ENCODE measurements at places on chromosomes 7 and 10.

GRCh38 chr10:12730809-12731519, 270.5 kb downstream of the CCDC3 start:
- peak; percentile 22 for DNase-seq

DNA sequence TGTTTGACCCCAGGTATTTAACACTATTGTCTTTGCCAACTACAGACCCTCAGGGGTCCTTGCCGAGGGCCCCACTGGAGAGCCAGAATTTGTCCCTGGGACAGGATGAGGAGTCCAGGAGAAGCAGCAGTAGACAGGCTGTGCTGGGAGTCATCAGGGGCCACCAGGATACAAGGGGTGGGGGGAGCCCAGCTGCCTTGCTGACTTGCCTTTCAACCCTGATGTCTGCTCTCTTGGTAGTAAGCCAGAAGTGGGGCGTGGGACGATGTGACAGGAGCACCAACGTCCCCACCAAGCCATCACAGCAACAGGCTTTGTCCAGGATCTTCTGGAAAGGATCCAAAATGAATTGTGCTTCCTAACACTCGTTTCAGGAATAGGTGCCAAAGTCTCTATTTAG, 62.4 kb upstream of the CDCA7L start:
- DNase-seq: no peak

GRCh38 chr10:59336632-59337031, 25.7 kb downstream of the FAM13C start:
- no peak for DNase-seq

GRCh38 chr10:46299286-46299535, 12.4 kb downstream of the ANTXRL start:
- DNase-seq: no peak

DNA sequence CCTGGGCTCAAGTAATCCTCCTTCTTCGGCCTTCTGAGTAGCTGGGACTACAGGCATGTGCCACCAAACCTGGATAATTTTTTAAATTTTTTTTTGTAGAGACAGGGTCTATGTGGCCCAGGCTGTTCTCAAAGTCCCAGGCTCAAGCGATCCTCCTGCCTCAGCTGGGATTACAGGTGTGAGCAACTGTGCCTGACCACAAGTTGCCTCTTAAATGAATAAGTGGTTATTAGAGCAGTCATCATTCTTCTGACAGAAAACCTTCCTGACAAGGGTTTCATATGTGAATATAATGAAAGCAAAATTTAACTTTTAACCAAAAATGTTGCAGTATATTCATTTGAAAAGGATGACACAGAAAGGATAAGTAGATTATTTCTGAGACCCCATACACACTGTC, 532.5 kb downstream of the GRM8 start:
- no peak for DNase-seq

- DNase-seq: peak; percentile 59
Measured at GRCh38 chr7:141975806-141976523, 2.4 kb upstream of the TAS2R38 start.

GRCh38 chr10:49158404-49158803, 24.6 kb upstream of the FAM170B start:
- no peak for DNase-seq

DNA sequence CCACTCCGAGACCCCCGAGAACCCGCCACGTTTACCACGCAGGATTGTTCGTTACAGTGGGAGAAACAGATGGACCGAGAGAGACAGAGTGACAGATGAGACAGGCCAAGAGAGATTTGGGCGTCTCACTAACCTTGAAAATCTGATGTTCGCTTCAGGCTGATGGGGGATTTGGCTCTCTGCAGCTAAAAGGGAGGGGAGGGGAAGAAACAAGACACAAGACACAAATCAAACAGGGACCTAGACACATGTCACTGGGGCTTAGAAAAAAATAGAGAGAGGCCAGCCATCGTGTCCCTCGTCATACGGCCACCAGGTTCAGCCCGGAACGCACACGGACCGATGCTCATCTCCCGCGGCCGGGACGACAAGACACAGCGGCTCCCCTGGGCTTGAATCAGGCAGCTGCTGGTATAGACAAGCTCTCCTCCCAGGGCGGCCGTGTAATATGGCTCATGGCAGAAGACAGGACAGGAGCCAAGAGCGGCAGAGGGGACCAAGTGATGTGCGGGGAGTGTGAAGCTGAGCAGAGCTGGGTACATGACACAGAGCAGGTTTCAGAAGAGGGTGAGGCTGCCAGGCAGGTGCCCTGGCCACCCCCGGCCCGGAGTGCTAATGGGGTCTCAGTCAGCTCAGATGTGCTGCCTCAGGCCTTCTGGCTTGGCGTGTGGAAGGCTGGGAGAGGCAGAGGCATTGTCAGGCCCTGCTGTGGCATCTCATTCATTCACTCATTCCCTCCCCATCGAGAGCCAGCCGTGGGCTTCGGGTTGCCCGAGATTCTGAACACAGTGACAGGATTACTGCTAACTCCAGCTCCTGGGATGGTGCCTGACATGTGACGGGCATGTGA, 88.5 kb upstream of the GNA12 start:
- no peak for DNase-seq

DNA sequence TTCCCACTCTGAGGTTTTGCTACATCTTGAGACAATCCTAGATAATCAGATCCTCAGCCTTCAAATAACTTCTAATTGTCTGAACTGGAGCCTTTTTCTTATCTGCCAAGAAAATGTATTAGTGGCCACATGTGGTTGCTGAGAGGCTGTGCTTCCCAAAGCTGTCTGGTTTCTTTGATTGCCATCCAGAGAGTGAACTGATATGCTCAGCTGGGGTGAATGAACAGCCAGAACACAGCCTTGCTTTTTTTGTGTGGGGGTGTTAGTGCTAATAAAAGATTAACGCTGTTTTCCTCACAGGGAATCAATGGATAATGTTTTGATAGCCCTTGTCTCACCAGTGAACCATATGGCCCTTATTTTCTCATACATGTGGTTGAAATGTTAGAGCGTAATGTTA, 66.9 kb downstream of the BBS9 start:
- DNase-seq: no peak

- no peak for DNase-seq
Measured at GRCh38 chr10:89074120-89074519, 83.5 kb downstream of the FAS start.

GRCh38 chr7:67392596-67393438, 396.2 kb downstream of the TYW1 start:
- DNase-seq: no peak

- no peak for DNase-seq
Measured at GRCh38 chr10:113705344-113705652, 25.6 kb downstream of the CASP7 start.

GRCh38 chr10:75358835-75359421, 42.6 kb downstream of the ZNF503 start:
- DNase-seq: no peak

GRCh38 chr10:124222988-124223710, 129.8 kb upstream of the CHST15 start:
- DNase-seq: no peak

DNA sequence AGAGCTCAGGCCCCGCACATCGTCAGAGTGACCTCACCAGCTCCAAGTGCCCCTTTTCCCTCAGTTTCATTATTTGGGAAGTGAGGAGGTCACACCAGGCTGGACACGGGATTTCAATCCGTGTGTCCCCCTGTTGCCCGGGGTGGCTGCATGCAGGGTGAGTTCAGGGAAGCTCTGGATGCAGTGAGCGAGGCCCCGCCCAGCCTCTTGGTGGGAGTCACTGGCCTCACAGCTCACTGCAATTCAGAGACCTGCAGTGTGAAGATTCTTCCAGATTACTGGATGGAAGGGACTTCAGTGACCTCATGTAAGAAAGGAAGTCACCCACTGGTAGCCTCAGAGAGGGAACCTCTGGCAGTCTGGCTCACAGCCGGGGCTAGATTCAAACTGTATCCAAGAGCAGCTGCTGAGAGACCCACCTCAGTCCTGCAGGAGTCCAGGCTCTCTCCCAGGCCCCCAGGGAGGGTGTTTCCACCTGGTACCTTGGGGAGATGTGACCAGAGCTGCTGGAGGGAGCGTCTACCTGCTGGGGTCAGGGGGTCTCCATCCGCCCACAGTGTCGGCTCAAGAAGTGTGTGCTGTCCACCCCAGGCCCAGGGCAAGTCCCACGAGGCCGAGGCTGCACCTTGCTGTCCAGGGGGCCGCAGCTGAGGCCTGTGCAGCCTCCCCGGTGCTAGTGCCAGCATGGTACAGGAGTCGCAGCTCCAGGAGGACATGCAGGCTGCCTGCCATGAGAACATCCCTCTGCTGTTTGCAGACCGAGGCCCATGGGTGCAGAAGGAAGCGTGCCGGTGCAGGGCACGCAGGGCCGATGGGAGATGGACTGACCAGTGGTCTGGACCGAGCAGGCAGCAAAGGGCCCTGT, 54.4 kb downstream of the MGMT start:
- no peak for DNase-seq

DNA sequence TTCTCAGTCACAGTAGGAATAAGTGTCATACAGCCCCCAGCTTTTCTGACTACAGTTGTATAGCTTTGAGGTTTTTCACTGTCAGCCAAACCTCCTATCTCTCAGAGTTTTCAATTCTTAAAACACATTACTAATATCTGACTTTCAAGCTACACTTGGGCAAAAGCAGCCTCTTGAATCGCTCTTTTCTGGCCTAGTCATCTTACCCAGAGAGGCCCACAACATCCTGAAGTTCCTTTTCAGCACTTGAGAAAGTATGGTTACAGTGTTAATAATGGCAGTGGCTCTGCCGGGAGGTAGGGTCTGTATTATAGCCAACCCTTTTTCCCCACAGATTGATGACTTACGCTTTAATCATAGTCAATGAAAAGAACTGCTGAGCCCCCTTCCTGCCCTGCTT, 181.0 kb downstream of the LRRC4 start:
- no peak for DNase-seq

GRCh38 chr10:64636461-64636860, 1115.3 kb downstream of the REEP3 start:
- no peak for DNase-seq

DNA sequence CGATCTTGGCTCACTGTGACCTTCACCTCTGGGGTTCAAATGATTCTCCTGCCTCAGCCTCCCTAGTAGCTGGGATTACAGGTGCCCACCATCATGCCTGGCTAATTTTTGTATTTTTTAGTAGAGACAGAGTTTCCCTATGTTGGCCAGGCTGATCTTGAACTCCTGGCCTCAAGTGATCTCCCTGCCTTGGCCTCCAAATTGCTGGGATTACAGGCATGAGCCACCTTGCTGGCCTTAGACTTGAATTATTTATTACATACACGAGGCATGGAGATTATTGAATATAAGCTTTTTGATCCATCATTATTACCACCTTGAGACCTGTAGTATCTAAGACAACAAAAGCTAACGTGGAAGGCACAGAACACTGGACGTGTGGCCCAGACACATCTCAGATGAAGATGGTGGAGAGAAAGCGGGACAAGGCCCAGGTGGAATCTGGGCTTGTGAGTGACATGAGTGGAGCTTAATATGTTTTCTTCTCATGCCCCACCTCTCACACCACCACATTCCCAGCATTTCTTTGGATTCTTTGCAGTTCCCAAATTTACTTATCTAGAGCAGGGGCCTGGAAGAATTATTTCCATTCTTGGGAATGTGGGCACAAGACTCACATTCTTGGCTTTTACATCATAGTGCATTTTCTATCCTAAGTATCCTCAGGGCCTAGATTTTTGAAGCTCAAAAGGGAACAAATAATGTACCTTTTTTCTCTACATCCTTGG, 76.6 kb downstream of the SUGCT start:
- DNase-seq: no peak

DNA sequence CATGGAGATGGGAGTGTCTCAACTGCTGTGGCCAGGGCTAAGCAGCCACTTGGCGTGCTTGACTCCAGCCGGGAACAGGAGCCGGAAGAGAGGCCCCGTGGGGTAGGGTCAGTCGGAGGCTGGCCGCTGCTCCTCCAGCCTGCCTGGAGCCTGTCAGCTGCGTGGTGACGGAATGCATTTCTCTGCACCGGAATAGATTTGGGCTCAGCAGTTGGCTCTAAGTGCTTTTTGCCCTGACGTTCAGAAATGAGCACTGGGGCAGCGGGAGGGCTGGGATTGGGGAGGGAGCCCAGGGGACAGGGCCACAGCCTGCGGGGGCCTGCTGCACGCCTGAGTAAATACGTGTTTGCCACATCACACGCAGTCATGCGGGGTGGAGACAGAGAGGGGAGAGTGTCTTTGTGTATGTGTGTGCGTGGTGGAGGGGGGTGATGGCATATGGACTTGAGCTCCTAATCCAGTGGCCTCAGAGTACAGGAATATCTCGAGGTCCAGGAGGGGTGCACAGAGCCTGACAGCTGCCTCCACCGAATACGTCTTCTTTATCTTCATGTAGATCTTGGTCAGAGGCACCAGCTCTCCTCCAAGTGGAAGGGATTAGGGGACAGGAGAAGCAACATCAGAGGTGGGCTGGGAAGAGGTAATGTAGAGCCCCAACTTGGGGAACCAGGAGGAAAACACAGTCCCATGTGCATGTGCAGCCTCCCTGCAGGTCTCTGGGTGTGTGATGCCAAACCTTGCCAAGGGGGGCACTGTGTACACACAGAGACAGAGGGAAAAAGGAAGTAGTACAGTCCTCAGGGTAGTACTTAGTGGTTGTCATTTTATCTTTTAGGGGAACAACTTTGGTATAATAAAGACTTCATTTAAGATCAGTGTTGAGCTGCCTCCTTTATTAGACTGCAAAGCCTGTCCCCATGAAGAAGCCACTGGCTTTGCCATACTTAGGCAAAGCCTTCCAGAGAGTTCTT, 151.4 kb downstream of the CDH23 start:
- DNase-seq: peak; percentile 27

DNA sequence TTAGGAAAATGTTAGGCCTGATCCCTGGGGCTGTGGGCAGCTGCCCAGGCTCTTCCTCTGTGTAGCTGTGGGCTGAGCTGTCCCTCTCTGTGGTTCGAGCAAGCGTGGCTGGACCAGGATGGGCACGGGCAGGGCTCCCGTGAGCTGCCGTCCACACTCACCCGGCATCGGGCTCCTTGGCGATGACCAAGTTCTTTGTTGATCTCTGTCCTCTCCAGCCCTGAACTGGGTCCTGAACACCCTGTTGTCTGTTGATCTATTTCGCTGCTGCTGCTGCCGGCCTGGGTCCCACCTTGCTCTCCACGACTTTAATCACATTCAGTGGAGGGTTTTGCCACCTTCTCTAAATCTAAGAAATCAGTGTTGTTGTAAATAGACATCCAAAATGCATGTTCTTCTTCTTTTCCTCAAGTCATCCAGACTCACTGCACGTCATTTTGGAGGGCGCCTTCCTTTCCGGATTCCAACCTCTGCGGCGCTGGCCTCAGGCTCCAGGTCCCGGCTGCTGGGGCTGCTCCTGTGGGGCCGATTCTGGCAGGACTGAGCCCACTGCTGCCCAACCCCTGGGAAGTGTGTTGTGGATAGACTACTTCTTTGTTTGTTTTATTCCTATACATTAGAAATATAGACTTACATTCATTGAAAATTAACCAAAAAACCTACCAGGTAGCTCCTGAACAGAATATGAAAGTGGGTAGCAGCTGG, 100.6 kb downstream of the DYNC2I1 start:
- DNase-seq: no peak

All from GM19239 (cell line).